ENCODE measurements at places on chromosomes 16 and 17. TPM values are rescaled to one million over a fixed set of nuclear protein-coding genes. Genes with fewer than 3 reads are reported as not detected.
A peak's percentile ranks its signal among the peaks of the same experiment; 100 is the strongest.

DNA sequence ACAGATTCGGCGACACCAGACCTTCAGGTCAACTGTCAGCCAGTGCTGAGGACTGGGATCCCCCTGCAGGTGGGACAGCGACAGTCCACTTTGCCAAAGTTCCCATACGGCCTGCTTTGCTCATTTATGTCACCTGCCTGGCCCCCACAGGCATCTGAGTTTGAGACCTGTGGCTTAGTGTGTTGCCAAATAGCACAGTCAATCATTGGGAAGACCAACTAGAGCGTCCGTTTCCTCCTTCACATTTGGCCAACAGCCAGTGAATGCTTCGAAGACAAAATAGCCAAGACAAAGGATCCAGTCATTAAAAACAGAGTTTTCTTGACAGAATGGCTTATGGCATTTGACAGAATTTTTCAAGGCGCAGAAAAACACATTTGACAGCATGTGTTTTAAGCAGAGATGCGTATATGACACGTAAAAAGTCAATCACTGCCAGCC is 113.8 kb downstream of the ABCC12 start:
- no peak for DNase-seq

GRCh38 chr17:10396524-10397163 is 23.8 kb upstream of the MYH13 start:
- no peak for DNase-seq

GRCh38 chr16:84423416-84423837 is 55.1 kb downstream of the ATP2C2 start:
- DNase-seq = peak; percentile 35

DNA sequence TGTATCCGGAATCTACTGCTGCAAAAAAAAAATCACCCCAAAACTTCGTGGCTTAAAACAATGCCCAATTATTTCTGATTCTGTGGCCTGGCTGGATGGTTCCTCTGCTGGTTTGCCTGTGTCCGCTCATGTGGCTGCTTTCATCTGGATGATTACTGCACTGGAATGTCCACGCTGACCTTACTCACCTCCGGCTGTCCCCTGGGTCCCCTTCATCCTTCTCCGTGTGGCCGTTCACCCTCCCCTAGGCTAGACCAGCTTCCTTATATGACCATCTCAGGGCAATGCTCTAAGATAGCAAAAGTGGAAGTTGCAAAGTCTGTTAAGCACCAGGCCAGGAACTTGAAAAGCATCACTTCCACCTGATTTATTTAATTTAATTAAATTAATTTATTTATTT is 31.4 kb upstream of the SPNS2 start:
- DNase-seq = no peak

DNA sequence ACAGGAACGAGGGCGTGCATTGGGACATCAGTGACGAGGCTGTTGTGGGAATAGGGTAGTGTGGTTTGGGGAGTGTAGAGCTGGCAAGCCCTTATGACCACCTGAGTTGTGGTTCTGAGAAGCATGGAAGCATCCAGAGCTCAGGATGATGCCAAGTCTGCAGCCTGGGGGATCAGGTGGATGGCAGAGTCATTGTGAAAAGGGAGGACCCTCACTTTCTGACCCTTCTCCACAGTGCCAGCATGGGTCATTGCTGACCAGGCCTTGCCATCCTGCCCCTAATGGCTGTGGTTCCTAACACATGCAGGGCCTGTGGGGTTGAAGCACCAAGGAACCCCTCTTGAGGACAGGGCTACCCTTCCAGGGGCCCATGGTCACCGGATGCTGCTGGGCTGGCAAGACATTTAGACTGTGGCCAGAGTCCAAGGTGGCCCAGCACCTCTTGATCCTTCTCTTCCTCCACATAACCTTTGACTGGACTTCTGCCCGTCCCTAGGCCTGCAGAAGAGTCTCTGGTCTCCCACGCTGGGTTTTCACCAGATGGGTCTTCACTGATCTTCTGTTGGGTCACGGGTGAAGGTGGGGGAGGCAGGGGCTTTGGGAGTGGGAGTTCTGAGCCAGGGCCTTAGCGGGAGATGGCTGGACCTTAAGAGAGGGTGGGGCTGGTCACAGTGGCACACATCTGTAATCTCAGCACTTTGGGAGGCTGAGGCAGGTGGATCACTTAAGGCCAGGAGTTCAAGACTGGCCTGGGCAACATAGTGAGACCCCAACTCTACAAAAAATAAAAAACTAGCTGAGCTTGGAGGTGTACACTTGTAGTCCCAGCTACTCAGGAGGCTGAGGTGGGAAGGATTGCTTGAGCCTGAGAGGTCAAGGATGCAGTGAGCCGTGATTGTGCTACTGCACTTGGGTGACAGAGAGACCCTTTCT is 2.0 kb upstream of the PLA2G15 start:
- DNase-seq = no peak

GRCh38 chr16:11392041-11392581 is 46.9 kb downstream of the RMI2 start:
- DNase-seq = peak; percentile 82

GRCh38 chr16:3089717-3090592 is 9.1 kb downstream of the ZSCAN10 start:
- DNase-seq = no peak

DNA sequence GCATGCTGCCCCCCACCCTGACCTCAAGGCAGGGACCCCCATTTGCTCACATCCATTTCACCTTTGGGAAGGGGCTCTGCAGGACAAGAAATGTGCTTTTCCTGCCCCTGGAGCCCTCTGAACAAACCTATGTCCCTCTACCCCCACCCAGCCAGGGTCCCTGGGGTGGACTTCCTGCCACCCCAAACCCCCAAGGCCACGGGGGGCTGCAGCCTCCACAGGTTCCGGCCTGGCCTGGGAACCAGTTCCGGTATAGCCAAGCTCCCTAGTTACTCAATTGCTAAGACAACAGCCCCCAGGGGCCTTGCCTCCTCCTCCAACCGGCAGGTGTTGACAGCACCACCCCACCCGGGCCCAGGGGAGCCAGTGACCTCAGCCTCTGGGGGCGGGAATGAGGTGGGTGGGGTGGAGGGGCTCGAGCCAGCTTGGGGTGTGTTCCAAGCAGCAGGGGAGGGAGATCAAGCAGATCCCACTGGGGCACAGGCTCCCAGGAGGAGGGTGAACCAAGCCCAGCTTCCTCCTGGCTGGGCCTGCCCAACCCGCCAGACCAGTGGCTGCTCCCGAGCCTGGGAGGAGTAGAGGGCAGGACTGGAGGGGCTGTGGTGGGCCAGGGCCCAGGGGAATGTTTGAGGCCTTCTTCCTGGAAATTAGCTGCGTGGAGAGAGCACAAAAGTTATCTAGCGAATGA is 6.6 kb downstream of the PNMT start:
- DNase-seq = no peak

DNA sequence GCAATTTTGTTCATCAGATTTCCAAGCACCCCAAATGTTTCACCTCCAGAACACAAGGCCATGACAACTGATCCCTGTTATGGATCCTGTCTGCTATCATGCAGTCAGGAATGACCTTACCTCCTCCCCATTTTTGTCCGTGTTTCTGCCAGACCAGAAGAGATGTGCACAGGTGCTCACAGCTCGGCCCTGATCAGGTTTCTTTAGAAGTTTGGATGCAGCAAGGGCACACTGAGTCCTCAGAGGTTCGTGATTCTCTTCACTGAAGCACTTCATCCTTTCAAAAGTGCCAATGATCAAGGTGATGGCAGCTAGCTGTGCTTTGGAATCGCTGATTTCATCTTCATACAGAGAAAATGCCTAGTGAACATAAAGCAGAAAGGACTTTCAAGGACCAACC is 26.9 kb downstream of the VPS35 start:
- DNase-seq = no peak

DNA sequence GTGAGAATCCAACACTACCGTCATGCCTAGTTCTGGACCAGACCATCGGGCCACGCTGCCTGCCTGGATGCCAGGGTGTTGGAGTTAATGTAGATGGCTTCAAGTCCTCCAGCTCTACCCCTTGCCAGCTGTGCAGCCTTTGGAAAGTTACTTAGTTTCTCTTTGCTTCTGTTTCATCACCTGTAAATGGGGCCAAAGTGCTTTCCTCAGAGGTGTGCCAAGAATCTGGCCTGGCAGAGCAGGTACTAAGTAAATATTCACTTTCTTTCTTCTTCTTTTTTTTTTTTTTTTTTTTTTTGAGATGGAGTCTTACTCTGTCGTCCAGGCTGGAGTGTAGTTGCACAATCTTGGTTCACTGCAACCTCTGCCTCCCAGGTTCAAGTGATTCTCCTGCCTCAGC is 159.5 kb upstream of the RPL38 start:
- DNase-seq = no peak

- DNase-seq = no peak
These were observed 78.0 kb upstream of the ZNF750 start for GRCh38 chr17:82917699-82918345.

- no peak for DNase-seq
These were observed 9.2 kb upstream of the TNFRSF13B start for GRCh38 chr17:16980813-16981731.

DNA sequence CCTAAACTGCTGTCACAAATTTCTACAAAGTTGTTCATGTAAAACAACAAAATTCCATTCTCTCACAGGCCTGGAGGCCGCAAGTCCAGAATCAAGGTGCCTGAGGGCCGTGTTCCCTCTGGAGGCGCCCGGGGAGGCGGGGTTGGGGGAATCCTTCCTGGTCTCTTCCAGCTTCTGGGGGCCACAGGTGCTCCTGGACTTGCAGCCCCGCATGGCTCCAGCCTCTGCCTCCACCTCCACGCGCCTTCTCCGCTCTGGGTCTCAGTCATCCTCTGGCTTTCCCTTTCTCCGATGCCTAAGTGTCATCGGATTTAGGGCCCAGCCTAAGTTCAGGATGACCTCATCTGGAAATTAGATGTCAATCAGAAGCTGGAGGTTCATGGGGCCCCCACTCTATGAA is 28.6 kb upstream of the BAHCC1 start:
- no peak for DNase-seq

DNA sequence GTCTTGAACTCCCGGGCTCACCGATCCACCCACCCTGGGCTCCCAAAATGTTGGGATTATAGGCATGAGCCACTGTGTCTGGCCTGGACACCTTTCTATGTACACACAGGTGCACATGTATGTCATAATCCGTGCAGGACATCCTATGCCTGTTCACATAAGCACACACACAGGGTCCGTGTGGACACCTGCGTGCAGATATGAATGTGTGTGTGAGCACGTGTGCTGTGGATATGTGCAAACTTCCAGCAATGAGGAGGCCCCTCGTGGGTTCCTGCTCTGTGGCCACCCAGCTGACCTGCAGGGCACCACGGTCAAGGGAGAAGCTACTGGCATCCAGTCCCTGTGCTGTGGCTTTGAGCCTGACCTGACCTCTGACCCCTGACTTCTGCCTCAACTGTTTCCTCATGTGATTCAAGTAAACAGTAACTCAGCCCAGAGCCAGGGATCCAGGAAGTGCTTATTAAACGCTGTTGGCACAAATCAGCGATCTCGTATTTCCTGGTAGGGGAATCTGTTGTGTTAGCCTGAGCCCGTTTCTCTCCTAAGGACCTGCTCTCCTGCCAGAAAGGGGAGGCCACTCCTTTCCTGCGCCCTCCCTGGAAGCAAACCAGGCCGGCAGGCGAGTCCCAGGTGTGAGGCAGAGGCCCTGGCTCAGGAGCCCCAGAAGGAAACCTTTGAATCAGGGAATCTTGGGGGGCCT is 6.5 kb downstream of the CPNE7 start:
- DNase-seq = no peak

DNA sequence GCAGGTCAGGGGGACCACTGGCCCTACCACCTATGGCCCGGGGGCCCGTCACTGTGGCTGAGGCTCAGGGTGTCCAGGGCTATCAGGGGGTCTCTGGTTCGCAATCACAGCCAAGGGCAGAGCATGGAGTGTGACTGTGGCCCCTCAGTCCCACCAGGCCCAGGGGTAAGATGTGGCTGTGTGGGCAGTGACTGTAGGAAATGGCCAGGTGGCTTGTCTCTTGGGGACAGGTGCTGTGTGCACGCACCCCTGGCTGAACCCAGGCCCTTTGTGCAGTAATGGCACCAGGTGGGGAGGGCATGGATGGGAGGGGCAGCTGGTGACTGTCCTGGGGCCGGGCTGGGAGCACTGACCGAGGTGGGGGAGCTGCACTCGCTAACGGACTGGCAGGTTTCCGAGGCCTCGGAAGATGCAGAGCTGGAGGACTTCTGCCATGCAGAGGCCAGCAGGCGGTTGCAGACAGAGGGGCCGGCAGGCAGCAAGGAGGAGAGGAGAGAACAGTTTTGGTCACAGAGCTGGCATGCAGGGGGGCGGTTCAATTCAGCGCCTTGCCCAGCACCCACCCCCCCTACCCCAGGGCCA is 18.8 kb downstream of the IL34 start:
- DNase-seq = peak; percentile 77

GRCh38 chr17:56887552-56888467 is 26.0 kb downstream of the TRIM25 start:
- DNase-seq = no peak

The WFIKKN1 gene
- 0.47 TPM for total RNA-seq

The MT1X gene
- total RNA-seq = 44.7 TPM

The EPOP gene
- total RNA-seq = 2.8 TPM

The CEMP1 gene
- not detected for total RNA-seq

The KREMEN2 gene
- total RNA-seq = not detected

The CTF1 gene
- total RNA-seq = 3.7 TPM

The PRPF8 gene
- 164 TPM for total RNA-seq

The TVP23A gene
- not detected for total RNA-seq

The SMTNL2 gene
- not detected for total RNA-seq

The SYT17 gene
- 0.46 TPM for total RNA-seq

The ARL17A gene
- 8.1 TPM for total RNA-seq

The MLKL gene
- 2.7 TPM for total RNA-seq
